ENCODE measurements at places on chromosomes 3 and 15.
A peak's percentile ranks its signal among the peaks of the same experiment; 100 is the strongest.

DNA sequence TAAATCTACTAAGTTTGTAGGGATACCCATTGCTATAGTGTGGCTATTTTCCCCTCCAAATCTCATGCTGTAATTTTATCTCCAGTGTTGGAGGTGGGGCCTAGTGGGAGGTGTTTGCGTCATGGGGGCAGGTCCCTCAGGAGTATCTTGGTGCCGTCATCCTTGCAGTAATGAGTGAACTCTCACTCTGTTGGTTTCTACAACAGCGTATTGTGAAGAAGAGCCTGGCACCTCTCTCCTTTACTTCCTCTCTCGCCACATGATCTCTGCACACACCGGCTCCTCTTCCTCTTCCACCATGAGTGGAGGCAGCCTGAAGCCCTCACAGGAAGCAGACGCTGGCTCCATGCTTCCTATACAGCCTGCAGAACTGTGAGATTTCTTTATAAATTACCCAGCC is 34.0 kb upstream of the TRPM1 start:
- no peak for DNase-seq

- DNase-seq = no peak
Observed at GRCh38 chr3:143283432-143284128, 164.0 kb downstream of the CHST2 start.

DNA sequence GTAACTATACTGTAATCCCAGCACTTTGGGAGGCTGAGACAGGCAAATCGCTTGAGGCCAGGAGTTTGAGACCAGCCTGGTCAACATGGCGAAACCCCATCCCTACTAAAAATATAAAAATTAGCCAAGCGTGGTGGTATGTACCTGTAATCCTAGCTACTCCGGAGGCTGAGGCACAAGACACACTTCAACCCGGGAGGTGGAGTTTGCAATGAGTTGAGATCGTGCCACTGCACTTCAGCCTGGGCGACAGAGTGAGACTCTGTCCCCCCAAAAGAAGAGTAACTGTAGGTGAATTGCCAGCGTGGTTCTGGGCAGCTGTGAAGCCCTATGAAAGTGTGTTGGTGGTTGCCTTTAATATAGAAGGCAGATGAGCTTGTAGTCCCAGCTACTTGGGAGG is 95.9 kb downstream of the SLCO3A1 start:
- no peak for DNase-seq

DNA sequence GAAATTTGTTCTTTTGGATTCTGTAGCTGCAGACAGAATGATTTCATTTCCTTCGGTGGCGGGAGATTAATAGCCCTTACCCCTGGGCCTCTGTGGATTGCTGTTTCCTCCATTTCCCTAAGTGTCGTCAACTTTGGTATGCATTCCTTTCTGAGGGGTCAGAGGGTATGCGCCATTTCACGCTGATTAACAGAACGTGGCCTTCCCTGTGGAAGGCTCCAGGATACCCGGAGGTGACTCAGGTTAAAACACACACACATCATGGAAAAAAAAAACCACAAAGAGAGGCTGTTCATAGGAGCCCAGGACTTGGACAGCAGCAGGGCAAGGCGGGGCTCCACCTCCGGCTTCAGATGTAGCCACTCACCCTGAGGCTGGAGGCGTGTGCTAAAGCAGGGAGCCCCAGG is 51.9 kb downstream of the EPHB1 start:
- DNase-seq = peak; percentile 84

- DNase-seq = peak; percentile 91
Observed at GRCh38 chr3:174325834-174326700, 533.1 kb upstream of the NAALADL2 start.

DNA sequence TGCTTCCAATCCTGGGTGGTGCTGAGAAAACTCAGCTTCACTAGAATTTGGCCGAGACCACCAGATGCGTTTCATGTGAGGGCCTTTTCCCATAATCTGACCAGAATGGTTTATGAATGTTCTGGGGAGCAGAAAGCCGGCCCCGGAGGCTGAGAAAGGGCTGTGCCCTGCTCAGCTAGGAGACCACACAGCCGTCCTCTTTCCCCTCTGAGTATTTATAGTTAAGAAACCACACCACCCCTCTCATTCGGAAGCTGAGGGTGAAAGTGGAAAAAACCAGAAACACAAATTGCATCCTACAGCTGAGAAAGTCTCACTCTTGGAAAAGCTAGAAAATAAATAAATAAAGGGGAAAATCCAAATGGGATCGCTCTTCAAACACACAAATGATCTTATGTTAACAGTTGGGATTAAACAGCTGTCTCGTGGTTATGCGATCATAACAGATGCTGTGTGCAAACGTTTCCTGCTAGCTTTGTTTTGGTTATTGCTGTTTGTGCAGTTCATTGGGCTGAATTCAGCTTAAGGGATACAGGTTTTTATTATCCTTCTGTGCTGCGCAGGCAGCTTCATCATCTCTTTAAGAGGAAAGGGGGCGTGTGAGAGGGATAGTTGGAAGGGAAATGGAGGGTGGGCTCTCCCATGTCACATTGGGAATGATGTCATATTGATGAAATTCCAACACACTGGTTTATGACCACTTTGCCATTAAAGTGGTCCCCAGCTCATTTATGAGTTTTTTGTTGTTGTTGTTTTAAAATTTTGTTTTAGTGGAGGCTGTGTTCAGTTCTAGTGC is 1026.2 kb upstream of the NR2F2 start:
- peak; percentile 11 for DNase-seq

- DNase-seq = no peak
Observed at GRCh38 chr3:25904206-25904605, 114.3 kb downstream of the OXSM start.

DNA sequence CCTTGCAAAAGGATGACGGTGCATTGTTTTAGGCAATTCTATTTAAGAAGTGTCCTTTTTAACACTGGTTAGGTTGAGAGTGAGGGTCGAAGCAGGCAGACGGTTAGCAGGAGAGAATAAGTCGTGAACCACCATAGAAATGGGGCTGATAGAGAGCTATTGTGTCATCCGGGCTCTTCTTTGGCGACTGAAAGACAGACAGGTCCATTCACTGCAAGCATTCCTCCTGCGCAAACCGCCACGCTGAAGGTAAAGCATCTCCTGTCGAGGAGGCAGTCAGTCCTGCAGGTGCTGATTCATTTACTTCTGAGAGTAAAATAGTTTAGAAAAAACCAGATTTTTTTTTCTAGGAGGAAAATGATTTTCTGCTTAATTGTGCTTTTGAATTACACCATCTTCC is 1002.8 kb upstream of the NR2F2 start:
- no peak for DNase-seq

DNA sequence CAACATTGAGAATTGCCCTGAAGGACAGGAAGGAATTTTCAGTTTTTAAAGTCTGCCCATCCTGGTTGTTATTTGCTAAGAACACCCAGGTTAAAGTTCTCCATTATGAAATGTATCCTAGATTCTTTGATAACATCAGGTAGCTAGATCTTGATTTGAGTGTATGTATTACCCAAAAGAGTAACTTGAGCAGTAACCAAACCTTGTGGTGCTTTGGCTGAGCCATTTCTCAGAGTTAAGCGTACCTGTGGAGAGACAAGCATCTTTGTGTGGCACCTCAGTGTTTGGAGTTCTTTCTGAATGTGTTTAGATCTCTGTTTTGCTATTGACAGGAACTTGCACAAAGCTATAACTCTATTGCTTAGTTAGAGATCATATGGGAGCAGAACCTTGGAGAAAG is 20.4 kb downstream of the CEP97 start:
- DNase-seq = no peak

DNA sequence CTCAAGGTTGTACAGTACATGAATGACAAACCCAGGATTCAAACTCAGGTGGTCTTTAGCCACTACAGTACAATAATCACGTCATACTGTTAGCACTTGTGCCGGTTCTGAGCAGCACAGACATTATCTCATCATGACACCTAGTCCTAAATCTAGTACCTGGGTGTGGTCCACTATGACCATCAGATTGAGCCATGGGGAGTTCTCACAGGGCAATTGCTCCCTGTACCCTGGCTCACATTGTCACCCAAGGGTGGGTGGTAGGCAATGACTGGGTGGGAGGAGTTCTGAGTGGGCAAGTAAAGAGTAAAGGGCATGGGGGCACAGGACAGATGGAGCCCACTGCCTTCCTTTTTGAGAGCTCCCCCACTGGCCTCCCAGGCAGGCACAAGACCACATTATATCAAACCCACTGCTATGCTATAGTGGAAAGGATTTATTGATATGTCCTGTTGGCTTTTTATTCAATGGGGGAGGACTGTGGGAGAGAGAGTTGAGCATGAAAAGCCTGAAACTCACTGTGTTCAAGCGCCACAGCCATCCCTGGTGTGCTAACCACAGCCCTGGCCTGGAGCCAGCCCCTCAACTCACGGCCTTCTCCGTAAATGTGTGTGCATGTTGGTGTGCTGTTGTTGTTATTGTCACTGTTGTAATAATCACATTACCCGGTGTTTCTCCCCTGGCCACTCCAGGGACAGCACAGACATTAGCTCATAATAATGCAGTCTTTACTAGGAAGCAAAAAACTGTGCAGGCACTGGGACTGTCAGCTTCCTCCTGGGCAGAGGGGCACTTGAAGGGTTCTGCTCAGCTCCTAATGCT is 27.3 kb downstream of the ADCY5 start:
- peak; percentile 7 for DNase-seq

DNA sequence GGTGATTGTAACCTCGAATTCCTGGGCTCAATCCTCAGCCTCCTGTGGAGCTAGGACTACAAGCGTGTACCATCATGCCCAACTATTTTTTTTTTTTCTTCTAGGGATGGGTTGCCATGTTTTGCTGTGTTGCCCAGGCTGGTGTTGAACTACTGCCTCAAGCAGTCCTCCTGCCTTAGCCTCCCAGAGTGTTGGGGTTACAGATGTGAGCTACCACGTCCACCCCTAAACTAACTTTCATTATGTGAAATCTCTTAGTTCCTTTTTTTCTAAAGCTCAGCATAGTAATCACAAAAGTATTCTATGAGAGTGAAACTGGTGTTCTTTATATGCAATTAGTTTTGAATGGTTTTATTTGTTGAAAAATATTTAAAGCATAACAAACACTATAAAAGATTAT is 92.1 kb downstream of the XRN1 start:
- DNase-seq = no peak

DNA sequence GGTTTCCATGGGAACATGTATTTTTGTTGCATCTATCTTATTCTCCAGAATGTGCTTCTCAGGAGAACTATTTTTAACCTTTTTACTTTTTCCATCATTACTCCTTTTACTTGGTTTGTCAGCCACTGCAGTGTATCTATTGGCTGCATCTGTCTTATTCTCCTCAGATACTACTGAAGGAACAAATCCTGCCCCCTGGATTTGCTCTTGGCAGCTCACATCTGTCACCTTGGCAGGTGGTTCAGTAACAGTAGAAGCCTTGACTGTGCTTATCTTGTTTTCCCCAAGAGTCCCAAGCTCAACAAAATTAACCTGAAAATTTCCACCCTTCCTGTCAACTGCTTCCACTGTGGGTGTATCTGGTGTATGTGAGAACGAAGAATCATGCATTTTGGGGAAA is 106.0 kb downstream of the MAP4 start:
- DNase-seq = no peak

DNA sequence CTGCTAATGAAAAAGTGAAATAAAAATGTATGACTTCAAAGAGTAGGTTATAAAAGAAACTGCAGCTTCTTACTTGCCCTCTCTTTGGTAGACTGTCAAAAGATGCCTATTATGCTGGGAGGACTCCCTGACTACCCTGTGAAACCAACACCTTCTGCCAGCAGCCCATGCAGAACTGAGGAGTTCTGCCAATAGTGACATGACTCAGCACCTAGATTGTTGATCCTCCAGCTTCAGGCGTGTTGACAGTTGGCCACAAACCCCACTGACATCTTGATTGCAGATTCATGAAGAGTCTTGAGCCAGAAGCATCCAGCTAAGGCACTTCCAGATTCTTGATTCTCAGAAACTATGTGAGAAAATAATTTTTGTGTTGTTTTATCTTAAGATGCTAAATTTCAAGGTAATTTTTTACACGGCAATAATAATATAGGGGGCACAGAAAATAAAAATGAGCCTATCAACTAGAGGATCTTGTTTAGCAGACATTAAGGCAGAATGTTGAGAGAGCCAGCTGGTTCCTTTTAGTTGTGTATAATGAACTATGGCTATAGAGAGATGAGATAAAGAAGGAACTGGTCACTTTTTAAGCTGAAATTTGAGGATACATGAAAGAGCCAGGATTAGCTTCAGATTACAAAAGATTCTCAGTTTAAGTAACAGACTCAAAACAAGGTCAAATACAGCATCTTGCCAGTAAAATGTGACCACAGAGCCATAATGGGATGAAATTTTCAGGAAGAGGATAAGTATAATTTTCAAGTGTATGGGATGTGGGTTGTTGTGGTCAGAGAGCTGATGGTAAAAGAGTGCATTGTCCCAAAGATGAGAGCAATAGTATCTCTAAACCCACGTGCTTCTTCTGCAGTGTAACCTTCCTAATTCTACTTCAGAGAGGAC is 588.7 kb upstream of the CBLB start:
- peak; percentile 94 for DNase-seq

DNA sequence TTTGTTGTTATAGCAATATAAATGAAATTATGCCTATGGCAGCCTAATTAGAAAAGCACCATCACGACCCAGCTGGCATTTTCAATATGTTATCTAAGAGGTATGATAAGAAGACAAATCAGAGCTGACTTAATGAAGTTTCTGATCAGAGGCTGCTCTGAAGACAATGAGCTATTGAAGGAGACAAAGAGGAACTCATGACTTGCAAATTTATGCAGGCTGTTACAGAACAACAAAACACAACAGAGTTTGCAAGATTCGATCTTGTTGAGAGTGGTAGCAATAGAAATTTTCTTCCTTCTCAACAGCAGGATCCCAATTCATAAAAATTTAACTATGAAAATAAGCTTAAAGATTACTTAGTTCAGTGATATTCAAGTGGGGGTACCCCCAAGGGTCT is 7.7 kb downstream of the CCDC54 start:
- no peak for DNase-seq

DNA sequence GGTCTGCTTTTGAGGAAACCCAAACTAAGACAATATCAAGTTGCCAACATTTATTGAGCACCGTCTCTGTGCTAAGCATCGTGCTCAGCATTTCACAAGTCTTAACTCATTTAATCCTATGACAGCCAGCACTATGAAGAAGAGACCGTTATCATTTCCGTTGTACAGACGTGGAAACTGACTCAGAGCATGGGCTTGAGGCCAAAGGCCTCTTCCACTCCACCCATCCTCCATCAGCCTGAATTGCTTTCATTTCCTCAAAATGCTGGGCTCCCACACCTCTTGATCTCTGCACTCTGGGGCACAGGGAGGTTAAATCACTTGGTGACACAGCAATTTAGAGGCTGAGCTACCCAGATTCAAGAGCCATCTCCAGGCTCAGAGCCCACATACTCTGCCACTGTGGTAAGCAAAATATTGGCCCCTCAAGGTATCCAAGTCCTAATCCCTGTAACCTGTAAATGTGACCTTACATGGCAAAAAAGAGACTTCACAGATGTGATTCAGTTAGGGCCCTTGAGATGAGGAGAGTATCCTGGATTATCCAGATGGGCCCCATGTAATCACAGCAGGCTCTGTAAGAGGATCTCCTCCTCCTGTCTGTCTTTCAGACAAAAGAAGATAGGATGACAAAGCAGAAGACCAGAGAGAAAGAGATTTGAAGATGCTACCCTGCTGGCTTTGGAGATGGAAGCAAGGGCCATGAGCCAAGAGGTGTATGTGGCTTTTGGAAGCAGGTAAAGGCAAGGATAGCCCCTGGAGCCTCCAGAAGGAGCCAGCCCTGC is 24.3 kb upstream of the FLNB start:
- peak; percentile 90 for DNase-seq

GRCh38 chr15:82833362-82833682 is 23.9 kb downstream of the WHAMM start:
- no peak for DNase-seq

Measured in fibroblast of skin of scalp (primary cell).